ENCODE measurements at places on chromosomes 4 and X.

DNA sequence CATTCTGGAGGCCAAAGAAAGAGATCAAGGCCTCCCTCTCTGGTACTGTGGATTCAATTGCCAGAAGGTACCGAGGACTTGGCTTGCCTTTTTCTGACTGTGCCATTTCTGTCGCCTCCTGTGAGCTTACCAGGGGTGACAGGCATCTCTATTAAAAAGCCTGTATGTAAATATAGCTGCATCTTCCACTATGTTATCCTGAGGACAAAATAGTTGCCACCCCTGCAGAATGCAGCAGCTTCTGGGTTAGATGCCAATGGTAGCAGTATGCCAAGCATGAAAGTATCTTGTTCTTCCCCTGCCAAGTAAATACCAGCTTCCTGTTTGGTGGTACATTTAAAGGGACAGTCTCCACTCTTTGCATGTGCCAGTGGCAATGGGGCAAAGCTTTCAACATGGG lies 10.7 kb downstream of the TRPC5OS start:
- DNase-seq: no peak

- no peak for DNase-seq
These were observed 17.1 kb downstream of the SMIM14 start for GRCh38 chr4:39621582-39621981.

GRCh38 chr4:147760695-147761094 lies 28.8 kb downstream of the ARHGAP10 start:
- no peak for DNase-seq

GRCh38 chr4:125741825-125742452 lies 427.2 kb downstream of the FAT4 start:
- DNase-seq: no peak

DNA sequence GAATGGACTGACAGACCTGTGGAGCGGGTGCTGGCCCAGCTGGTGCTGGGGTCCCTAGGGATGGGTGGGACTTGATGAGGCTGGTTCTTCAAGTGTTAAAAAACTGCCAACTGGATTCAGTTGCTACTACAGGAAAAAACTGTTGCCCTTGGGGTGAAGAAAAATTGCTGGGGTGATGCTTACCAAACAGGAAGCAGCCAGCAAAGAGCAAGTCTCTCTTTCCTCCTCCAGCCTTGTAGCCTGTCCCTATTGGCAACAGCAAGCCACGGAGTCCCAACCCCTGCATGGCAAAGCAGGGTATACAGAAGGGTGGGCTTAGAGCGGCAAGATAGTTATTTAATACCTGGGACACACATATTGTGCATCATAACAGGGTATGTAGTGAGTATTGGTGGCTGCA lies 60.1 kb upstream of the ATP8A1 start:
- DNase-seq: no peak

DNA sequence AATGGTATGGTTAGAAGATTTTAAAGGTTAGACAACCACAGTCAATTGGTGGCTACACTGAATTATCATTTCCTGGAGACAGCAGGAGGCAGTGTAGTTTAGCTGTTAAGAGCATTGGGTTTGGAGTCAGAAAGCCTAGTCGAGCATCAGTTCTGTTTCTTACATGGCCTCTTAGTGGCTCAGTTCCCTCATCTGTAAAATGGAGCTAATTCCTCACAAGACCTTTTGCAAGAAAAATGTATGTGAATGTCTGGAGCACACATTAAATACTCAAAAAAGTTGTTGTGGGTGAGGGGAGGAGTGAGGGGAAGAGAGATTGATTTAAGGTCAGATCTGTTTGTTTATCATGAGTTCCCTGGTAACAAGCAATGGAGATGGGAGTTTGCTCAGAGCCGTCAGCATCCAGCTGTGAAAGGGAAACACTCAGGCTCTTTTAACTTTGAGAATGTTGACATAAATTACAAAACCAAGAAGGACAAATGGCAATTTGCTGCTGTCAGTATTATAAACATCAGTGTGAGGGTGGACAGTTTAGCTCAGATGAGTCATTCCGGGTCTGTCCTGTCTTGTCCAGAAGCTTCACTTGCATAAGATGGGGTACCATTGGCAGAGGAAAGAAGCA lies 98.2 kb upstream of the PGRMC2 start:
- no peak for DNase-seq

DNA sequence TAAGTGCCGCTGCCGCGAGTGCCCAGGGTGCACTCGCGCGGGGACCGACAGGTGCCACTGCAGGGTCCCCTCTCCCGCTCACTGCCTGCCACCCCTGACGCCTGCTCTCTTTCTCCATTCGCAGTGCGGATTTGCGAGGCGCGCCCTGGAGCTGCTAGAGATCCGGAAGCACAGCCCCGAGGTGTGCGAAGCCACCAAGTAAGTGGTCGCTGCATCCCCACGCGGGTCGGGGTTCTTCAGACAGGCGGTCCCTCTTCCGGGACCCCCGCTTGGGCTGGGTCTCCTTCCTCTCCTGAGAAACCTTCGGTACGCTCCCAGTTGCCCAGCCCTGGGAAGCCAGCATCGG lies 547 bp downstream of the GUCY1A1 start:
- DNase-seq: peak; percentile 30

DNA sequence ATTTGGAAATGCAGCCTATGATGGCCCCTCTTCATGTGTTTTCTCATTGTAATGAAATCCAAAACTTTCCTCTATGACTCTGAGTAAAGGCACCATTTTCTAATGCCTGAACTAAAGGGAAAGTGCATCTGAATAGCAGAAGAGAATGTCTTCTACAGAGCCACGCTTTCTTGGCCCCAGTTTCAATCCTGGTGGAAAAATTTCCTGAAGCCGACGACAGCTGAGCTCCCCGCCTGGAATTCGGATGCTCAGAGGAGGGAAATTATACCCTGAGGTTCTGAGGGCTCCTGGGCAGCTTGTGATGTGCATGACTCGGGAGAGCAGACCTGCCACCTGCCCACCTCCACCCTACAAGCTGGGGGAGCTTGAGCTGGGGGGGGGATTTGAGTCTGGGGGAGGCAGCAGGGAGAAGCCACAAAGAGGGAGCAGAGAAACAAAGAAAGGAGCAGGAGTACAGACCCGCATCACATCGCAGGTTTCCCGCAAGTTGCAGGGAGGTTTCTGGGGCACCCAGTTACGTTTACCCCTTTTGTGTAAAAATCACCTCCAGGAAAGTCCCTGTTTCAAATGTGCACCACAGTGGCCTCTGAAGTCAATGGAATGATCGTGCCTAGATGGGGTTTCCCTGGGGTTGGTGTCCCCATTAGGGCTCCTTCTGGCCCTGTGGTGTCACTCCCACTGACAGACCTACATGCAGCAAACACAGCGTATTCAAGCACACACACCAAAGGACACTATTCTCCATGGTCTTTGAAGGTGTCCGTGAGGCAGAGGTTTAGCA lies 145.6 kb upstream of the RBPJ start:
- peak; percentile 37 for DNase-seq

- peak; percentile 36 for DNase-seq
These were observed 126.5 kb downstream of the ADGRA3 start for GRCh38 chr4:22389240-22389870.

- no peak for DNase-seq
These were observed 20.4 kb downstream of the MSANTD1 start for GRCh38 chr4:3269105-3269927.

GRCh38 chrX:149372866-149373265 lies 132.2 kb downstream of the IDS start:
- DNase-seq: no peak

GRCh38 chr4:37628977-37629609 lies 57.1 kb downstream of the RELL1 start:
- DNase-seq: no peak

- DNase-seq: no peak
These were observed 815.6 kb upstream of the ADGRL3 start for GRCh38 chr4:60384516-60384915.

- peak; percentile 33 for DNase-seq
These were observed 8.2 kb upstream of the ZRSR2 start for GRCh38 chrX:15781961-15782699.

GRCh38 chr4:8847331-8847730 lies 24.3 kb downstream of the HMX1 start:
- DNase-seq: no peak

All from activated T-cell treated with anti-CD3 and anti-CD28 coated beads, Interleukin-2, amount 50 U/mL, for 48 hours (primary cell).